ENCODE measurements at places on chromosomes 2 and 18.

DNA sequence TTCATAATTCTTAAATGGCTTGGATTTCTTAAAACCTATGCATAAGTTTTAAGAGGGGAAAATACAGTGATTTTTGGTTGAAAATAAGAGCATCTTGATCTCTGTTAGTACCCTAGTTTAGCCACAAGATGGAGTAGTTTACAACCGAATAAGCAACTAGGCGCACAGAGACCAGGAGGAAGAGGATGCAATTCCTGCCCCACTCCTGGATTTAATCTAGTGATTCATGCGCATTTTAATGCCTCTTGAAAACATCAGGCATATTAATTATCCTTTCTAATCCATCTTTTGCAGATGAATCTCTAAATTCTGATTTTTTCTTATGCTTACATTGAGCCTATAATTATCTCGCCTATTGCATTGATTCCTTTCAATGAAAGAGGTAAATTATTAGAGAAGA, 76.7 kb downstream of the MRPS9 start:
- peak; percentile 50 for DNase-seq

- DNase-seq = no peak
Observed at GRCh38 chr2:25362434-25363145, 20.9 kb upstream of the DNMT3A start.

DNA sequence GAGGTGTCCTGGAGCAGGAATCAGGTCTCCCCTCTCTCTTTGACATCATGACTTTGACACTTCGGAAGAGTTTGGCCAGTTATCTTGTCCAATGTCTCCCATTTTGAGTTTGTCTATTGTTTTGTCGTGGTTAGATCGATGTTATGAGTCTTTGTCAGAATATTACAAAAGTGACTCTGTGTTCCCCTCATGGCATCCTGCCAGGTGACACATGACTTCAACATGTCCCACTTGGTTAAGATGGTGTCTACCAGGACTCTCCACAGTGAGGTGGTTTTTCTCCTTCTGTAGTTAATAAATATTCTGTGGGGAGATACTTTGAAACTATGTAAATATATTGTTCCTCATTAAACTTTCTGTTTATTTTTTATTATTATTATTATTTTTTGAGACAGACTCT, 76.6 kb upstream of the BZW1 start:
- DNase-seq = no peak

GRCh38 chr18:69220529-69220928, 180.2 kb upstream of the DOK6 start:
- no peak for DNase-seq

DNA sequence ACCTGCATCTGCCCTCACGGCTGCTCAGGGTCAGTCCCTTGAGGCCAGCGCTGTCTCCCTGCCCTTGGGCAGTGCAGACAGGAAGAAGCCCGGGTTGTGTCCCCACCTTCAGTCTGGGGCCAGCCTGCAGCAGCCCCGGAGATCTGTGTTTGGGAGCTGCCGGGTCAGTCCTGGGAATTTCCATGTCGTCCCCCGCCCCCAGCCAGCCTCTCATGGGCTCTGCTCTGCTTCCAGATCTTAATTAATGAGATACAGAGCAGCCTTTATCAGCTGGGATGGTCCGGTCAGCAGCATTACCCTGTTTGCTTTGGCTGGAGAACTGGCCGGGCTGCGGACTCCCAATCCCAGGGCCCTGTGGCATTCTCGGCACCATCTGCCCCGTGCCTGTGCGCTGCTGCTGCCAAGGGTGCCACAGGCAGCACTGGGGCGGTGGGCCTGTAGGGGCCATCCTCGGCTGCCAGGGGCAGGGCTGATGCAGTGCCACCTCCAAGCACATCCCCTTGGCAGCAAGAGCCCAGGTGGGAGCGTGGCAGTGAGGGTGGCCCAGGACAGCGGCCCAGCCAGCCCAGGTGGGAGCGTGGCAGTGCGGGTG, 2.4 kb downstream of the BOK start:
- no peak for DNase-seq

GRCh38 chr2:158796652-158797051, 1.5 kb downstream of the DAPL1 start:
- no peak for DNase-seq

GRCh38 chr2:233815861-233816260, 37.7 kb downstream of the MROH2A start:
- DNase-seq = no peak

GRCh38 chr2:33477473-33478468, 1.3 kb downstream of the RASGRP3 start:
- peak; percentile 49 for DNase-seq

DNA sequence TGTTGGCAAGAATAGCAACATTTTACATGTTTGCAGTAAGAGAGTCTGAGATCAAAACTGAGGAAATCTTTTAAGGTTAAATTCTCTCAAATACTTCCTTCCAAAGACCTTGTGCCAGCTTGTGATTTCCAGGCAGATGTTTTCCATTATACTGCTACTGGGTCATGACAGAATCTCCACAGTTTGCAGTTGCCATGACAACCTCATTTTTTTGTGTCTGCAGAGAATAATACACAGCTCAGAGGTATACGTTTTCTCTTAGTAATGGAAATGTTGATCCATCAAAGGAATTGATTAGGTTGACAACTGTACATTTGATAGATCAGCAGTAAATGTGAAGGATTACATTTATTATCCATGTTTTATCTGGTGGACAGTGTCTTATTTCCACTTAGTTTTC, 29.1 kb upstream of the CSRNP3 start:
- DNase-seq = no peak

DNA sequence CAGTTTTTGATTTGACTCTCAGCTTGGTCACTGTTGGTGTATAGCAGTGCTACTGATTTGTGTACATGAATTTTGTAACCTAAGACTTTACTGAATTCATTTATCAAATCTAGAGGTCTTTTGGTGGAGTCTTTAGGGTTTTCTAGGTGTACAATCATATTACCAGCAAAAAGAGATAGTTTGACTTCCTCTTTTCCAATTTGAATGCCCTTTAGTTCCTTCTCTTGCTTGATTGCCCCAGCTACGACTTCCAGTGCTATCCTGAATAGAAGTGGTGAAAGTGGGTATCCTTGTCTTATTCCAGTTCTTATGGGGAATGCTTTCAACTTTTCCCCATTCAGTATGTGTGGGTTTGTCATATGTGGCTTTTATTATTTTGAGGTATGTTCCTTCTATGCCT, 312.9 kb upstream of the REV1 start:
- DNase-seq = no peak

GRCh38 chr2:42113452-42113851, 55.7 kb upstream of the EML4 start:
- no peak for DNase-seq

DNA sequence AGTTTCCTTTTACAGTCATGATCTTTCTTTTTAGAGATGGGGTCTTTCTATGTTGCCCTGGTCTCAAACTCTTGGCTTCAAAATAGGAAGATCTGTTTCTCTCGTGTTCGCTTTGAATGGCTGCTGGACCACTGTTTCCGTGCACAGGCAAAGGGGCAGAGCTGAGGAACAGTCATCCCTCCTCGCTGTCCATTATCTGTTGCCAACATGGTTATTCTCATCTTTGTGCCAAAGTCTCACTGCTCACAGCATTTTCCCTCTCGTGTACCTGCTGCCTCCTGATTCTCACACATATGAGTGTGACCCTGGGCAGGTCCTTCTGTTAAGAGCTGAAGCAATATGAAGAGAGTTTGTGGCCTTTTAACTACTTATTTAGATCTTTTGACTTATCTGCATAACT, 28.0 kb upstream of the CCNYL1 start:
- DNase-seq = no peak

DNA sequence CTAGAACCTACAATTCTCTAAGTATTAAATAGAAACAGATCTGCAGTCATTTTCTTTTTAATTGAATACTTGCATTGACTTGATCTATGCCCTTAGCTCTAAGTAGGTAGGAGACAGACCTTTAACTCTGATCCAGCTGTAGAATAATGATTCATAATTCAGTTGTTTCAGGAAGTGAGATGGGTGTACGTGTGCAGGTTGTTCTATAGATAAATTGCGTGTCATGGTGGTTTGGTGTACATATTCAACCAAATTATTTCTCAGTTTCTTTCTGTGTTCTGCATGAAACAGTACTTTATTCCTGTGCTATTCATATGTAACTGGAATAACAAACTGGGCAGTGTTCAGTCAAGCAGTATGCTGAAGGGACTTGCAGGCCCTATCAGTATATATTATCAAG, 34.3 kb upstream of the CD226 start:
- DNase-seq = no peak

Measured in hematopoietic multipotent progenitor cell treated with erythropoietin and hydrocortisone succinate and interleukin-3 and kit ligand, for 17 days (in vitro differentiated cells).